ENCODE measurements at places on chromosomes 1 and 21.

DNA sequence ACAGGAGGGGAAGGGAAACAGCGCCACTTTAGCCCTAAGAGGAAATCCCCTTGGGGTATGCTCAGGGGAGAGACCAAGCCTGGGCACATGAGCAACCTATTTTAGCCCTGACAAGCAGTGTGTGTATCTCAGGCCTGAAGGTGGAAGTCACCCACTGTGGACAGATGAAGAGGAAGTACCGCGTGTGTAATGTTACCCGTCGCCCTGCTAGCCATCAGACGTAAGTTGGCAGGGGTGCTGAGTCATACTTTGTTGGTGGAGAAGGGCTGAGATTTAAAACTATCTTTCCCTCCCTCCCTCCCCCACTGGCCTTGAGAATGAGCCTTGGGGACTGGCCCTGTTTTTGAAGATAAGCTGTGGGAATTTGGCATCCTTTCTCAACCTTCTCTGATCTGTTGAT, 11.2 kb downstream of the AGO1 start:
- DNase-seq, result peak; percentile 19

GRCh38 chr1:110511436-110511835, 7.5 kb downstream of the KCNA10 start:
- no peak for DNase-seq

GRCh38 chr1:116713474-116713873, 40.8 kb upstream of the CD2 start:
- DNase-seq, result no peak

GRCh38 chr21:41817228-41817627, 50.4 kb upstream of the RIPK4 start:
- DNase-seq, result no peak

DNA sequence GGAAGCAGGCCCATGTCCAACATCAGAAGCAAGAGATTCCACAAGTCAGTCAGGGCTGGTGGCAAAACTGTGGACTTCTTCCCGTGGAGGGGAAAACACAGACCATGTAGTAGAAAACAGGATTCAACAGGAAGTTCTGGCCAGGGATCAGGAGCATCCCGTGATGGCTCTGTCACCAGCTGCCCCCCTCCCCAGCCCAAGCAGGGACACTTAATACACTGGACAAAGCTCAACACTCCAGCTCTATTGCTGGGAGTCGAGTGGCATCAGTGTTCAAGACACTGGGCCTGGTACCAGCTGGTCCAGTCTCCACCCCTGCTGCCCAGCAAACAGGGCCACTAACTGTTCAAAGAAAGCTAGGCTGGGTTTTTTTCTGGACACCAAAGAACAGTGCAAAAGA, 3.7 kb downstream of the SLC45A3 start:
- DNase-seq, result no peak

DNA sequence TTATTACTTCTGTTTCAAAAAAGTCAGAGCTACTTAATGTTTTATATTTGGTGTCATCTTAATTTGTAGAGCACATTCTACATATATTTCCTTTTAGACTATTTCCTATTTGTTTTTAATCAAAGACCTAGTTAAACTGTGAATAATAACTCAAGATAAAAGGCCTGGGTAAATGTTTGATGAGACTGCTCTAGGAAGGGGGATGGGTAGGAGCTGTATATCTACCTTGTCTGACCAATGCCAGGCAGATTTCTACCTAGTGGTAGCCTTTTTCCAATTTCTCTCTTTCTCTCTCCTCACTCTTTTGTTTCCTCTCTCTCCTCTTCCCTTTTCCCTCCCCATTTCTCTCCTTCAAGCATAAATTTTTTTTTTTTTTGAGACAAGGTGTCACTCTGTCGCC, 31.9 kb upstream of the IVNS1ABP start:
- no peak for DNase-seq

GRCh38 chr1:50271968-50272578, 151.2 kb downstream of the DMRTA2 start:
- DNase-seq, result no peak

DNA sequence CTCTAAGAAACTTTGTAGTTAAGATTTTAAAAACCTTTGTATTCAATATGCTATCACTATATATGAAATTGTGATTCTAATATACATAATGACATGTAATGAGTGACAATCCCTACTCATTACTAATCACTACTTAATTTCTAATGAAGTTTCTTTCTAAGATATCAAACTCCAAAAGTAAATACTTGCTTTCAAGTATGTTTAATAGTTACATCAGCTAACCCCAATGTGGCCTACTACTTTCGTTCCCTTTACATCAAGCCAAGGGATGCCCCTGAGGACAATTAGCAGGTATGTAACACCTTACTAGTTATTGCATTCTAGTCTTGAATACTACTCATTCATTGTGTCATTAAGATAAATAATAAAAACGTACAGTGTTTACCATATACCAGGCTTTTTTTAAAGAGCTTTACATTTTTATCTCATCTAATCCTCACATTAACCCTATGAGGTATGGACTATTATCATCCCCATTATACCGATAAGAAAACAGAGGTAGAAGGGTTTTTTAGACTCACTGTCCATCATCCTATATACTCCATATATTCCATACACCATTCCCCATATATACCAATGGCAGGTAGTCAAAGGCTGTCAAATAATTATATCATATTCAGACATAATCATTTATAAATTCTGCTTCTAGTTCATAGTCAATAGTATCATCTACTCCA, 4.2 kb downstream of the PPP1R15B start:
- no peak for DNase-seq

DNA sequence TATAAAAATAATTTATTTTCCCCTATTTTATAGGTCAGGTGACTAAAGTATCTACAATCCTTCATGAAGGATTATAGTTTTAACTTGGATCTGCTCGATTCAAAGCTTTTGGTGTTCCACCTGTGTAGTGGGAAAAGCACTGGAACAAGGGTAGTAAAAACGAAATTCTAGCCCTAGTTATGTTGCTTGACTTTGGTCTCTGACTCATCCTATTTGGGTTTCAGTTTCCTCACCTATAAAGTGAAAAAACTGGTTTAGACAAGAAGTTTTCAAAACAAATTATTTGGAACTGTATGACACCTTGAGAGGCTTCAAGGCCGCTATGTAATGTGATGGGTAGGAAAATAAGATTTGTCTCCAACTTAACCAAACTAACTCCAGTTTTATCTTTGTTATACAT, 505.2 kb upstream of the ZRANB2 start:
- DNase-seq, result no peak

GRCh38 chr1:100076319-100076718, 56.4 kb downstream of the SASS6 start:
- DNase-seq, result no peak

DNA sequence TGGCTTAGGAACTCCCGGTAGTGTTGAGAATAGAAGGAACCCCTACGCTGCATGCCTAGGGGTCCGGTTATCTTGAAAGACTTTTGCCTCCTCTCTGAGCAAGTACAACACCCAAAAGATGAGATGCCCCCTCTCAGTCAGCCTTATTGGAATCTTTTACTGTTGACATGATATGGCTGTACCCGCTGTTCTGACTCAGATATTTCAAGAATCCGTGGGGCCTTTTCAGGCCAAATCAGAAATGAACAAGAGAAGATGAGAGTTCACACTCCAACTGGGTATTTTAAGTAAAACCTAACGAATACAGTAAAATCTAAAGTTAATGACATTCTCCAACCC, 164.2 kb downstream of the PPIAL4G start:
- no peak for DNase-seq

- DNase-seq, result no peak
Observed at GRCh38 chr1:20596106-20596505, 7.2 kb downstream of the CDA start.

GRCh38 chr1:214717351-214717750, 114.4 kb downstream of the CENPF start:
- no peak for DNase-seq

DNA sequence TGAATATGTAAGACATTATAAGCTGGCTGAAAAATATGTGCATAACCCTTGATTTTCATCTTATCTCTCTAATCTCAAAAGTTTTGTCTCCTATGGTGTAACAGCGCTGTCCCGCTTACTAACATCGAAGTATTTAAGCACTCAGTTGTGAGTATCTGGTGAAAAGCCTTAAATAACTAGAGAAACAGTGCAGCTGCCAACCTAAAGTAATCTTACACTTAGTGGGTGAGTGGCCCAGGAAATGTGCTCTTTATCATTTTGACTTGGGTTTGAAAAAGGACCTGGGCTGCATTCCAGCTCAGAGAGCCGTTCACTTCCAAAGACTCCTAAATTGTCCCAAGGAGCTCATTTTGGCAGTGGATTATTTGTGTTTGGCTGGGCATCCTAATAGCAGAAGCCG, 225.9 kb downstream of the SPATA17 start:
- DNase-seq, result no peak

DNA sequence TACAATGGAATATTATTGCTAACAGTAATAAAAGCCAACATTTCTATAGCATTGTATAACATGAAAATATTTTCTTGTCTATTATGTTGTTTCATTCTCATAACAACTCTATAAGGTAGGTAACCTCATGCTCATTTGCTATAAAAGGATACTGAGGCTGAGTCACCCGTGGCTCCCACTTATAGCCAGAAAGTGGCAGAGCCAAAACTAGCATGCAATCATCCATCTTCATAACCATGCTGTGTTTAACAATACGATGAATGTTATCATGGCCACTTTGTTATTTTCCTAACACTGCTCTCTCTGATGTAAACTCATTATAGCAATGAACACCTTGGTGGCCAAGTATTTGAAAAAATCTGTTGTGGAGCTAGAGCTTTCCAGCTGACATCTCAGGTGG, 80.8 kb upstream of the JUN start:
- no peak for DNase-seq

DNA sequence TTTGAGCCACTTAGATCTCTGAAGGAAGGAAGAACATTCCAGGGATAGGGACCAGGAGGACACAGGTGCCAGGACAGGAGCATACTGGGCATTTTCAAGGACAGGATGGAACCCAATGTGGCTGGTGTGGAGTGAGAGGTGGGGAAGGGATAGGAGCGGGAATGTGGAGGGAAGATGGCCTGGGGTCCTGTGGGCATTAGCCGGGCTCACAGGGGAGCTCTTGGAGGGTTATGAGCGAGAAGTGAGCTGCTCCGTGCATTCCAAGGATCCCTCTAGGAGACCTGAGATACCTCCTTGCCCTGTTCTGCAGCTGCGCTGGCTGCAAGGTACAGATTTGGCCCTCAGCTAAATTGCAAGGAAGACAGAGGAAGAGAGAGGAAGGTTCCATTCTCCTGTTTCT, 87.5 kb downstream of the IER5 start:
- no peak for DNase-seq

GRCh38 chr1:61323681-61324328, 241.4 kb downstream of the NFIA start:
- no peak for DNase-seq

- peak; percentile 65 for DNase-seq
Observed at GRCh38 chr1:26786437-26787380, 1.0 kb upstream of the PIGV start.

- no peak for DNase-seq
Observed at GRCh38 chr1:244211559-244211944, 160.5 kb downstream of the ZBTB18 start.

DNA sequence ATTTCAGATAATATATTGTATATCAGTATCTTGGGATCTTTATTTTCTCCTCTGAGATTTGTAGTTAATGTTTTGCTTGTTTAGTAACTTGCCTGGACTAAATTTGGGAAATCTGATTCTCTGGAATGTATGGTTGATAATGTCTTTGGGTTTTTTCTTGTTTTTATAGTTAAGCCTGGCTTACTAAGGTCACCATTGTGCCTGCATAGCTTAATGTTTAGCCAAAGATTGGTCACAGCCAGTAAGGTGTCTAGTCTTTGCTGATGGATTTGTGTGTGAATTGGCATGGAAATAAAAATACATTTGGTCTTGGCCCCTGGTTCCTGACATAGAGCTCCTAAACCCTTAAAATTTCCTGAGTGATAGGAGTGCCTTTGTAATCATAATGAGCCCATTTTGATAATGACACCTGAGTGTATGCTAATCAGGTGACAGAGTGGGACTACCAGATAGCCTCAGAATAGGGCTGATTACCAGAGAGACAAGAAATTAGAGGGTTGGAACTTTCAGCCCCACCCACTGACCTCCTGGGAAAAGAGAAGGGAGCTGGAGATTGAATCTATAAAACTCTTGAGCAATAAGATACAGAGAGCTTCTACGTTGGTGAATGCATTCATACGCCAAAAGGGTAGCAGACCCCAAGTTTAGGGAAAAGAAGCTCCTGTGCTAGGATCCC, 47.9 kb upstream of the NUF2 start:
- no peak for DNase-seq

GRCh38 chr1:234845097-234845660, 235.2 kb upstream of the IRF2BP2 start:
- DNase-seq, result no peak

DNA sequence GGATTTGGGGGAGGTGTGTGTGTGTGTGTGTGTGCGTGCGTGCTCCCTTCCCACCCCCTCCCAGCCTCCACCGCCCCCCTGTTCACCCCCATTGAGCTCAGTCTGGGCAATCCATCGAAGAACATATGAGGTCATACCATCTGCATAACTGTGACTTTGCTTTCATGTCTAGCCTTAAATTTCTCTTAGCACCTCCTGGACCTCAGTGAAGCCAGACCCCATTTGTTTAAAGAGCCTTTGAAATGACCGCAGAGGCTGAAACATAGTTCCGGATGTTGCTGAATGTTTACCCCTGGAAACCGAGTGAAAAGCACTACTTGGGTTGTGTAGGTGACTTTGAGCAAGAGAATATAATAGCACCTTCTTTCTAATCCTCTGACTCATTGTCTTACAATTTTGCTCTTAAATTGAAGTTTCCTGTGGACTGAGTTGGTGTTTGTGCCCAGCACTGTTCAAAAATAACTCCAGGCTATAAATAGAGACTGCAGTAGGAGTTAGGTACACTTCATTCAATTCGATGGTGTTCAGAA, 75.4 kb downstream of the UBE4B start:
- DNase-seq, result no peak

DNA sequence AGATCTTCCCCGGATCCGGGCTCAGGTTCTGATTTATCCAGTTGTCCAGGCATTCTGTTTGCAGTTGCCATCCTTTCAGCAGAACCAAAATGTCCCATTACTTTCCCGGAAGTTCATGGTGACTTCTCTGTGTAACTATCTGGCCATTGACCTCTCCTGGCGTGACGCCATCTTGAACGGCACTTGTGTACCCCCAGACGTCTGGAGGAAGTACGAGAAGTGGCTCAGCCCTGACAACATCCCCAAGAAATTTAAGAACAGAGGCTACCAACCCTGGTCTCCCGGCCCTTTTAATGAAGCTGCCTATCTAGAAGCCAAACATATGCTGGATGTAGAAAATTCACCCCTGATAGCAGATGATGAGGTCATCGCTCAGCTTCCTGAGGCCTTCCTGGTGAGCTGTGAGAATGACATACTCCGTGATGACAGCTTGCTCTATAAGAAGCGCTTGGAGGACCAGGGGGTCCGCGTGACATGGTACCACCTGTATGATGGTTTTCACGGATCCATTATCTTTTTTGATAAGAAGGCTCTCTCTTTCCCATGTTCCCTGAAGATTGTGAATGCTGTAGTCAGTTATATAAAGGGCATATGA, 22.4 kb downstream of the AADACL4 start:
- no peak for DNase-seq

GRCh38 chr1:177686933-177687332, 282.9 kb downstream of the SEC16B start:
- no peak for DNase-seq

Data from NK-92 treated with Interleukin-12 subunit alpha and Interleukin-12 subunit beta, amount 100 ng/mL, for 24 hours (cell line).